ENCODE measurements at places on chromosomes 6 and 20.
A peak's percentile ranks its signal among the peaks of the same experiment; 100 is the strongest.

- no peak for DNase-seq
Observed at GRCh38 chr20:59756241-59756640, 151.9 kb downstream of the PHACTR3 start.

GRCh38 chr20:46610145-46610544 lies 41.1 kb downstream of the SLC13A3 start:
- no peak for DNase-seq

DNA sequence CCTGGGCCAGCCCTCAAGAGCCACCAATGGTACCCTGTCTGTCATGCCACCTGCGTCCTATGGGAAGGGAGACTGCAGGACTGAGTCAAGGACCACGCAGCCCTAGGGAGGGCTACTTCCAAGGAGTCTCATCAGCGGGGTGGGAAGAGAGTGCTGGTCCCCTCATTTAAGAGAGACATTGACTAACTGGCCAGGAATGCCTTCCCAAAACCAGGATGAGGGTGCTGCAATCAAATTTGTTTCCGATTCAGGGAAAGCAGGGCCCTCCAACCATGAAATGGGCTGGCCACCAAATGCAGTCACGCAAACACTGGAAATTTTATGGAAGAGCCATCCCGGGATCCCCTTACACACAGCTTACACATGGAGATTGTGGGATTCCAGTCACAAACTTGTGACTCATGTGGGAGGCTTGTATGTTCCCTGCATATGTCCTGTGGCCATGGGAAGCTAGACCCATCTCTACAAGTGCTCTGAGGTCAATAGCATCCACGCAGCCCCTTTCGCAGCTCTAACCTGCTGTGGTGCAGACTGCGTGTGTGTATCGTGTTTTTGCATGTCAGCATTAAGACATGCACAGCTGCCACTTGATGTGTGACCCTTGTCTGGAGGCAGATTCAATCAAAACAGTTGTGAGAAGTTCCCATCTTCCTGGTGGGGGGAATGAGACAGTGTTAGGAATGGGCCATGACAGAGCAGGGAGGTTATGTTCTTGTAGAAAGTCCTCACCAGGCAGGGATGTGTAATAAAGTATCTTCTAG lies 53.0 kb upstream of the CST7 start:
- DNase-seq = no peak

DNA sequence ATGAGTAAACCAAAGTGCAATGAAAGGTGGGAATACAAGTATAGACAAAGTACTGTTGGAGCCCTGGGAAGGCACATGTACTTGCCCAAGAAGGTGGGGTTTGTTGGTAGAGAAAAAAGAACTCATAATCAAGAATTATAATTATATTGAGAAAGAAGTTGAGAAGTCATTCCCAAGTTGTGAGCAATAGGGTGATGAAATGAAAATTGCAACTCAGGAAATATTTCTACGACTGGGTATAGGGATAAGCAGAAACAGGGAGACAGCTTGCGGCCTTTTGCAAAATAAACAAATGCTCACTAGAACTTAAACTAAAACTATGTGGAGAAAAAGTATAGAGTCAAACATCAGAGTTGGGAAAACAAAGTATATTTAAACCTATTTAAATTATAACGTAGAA lies 250.7 kb upstream of the FAM83B start:
- DNase-seq = peak; percentile 44
